MM.1S (cell line): ENCODE measurements at places on chromosomes 7 and 10.

DNA sequence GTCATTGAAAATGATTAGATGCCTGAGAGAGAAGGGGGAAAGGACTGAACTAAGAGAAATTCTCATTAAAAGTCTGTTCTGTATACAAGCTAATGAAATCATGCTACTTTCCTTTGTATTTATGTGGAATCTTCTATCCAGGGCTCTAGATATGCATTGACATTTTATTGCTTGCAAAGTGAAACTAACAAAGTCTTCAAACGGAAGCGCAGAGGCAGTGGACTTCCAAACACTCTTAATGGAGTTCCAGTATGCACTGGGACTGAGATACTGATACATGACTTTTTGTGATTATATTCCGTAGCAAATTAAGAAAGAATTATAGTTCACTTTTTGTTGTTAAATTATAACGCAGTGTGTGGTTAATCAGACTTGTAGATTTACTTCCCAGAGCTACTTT, 166.8 kb upstream of the TBX20 start:
- H3K4me1 ChIP-seq: peaks cover 6% of the 10 kb centered on the region; the same call in 1 of the 2 replicates
- H3K27me3 ChIP-seq: no peaks in the 10 kb centered on the region
- no peaks in the 10 kb centered on the region for H3K36me3 ChIP-seq
- H3K4me3 ChIP-seq: peak overlapping the region; percentile 10; the same call in 1 of the 2 replicates
- H3K27ac ChIP-seq: no peak overlapping the region

DNA sequence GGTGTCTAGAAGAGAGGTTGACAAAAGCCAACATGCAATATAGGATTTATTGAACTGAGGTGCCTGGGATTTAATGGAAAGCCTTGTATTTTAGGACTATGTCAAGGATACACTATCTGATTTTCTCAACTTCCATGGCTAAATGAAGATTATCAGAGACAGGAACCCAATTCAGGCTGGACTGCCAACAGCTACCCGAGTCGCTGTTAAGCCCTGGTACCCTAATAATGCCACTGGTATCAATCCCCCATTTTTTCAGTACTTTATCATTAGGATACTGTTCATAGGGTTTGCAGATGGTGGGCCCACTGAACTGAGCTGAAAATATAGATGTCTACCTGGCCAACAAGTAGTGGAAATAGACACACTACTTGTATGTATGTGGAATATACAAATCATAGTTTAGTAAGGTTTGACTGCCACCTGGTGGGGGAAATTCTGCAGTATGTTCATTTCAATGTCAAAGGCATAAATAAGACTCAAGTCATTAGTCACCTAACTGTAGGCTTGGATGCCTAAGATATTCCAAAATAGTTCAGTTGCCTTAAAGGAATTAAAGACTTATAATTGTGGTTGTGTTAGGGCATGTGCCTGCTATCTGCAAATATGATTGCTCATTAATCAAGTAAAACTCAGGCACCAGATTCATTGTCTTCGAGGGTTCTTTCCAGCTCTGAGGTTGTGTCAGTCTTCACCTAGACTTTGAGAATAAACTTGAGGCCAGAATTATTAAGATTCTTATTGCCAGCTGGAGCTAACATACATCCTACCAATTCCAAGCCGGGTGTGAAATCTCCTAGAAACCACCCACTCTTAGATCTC, 34.1 kb upstream of the NOBOX start:
- no peak overlapping the region for H3K27ac ChIP-seq
- peak; percentile 67 for DNase-seq
- H3K36me3 ChIP-seq: no peaks in the 10 kb centered on the region
- no peaks in the 10 kb centered on the region for H3K4me1 ChIP-seq
- no peak overlapping the region for H3K4me3 ChIP-seq
- no peaks in the 10 kb centered on the region for H3K27me3 ChIP-seq

GRCh38 chr7:18087687-18088078, 60.0 kb upstream of the PRPS1L1 start:
- H3K4me3 ChIP-seq: no peak overlapping the region
- no peak overlapping the region for H3K27ac ChIP-seq
- no peak for DNase-seq
- no peaks in the 10 kb centered on the region for H3K27me3 ChIP-seq

DNA sequence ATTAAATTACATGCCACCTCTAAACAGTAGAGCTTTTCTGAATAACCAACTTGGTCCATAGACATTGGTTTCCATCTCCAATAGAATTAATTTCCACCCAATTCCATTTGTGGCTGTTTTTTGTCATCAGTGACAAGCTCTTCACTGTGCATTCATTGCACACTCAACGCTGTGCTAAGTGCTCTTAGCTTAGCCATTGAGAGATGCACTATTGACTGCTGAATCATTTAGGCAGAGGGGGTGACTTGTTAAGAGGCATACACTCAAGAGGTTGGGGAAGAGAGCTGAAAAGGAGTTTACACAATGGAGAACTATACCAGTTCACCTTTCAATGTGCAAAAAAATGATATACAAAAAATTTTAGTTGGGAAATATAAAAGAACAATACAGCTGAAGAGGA, 31.9 kb upstream of the CBLL1 start:
- DNase-seq: no peak
- H3K27me3 ChIP-seq: no peaks in the 10 kb centered on the region
- H3K36me3 ChIP-seq: no peaks in the 10 kb centered on the region

DNA sequence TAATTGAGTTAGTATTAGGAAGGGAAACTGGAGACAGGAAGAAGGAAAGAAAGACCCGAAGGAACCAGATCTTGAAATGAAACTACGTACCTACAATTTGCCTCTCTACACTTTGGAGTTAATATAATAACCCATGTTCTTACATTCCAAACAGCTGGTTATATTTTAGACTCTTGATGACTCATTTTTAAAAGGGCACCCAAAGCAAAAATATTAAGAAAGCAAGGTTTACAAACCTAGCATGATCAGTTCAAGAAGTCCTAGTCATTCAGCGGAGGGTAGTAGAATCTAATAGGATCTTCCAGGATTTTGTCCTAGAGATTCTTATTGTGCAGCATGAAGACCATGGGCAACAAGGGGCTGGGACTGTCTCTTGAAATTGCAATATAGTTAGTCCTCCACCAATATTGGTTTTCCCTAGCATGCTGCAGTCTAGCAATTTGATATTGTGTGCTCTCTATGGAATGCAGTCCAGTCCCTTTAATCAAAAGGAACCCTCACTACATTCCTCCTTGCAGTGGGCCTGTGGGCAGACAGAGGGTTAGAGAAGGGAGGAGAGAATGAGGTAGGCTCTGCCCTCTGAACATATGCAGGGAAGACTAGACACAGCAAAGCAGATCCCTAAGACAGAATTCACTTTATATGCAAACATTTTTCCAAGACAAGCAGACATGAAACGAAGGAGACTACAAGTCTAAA, 230.3 kb downstream of the INHBA start:
- H3K4me3 ChIP-seq: no peak overlapping the region
- H3K36me3 ChIP-seq: no peaks in the 10 kb centered on the region
- DNase-seq: no peak
- H3K27me3 ChIP-seq: no peaks in the 10 kb centered on the region
- H3K27ac ChIP-seq: no peak overlapping the region
- no peaks in the 10 kb centered on the region for H3K4me1 ChIP-seq

- no peak for DNase-seq
- H3K36me3 ChIP-seq: no peaks in the 10 kb centered on the region
- H3K27me3 ChIP-seq: no peaks in the 10 kb centered on the region
- no peak overlapping the region for H3K27ac ChIP-seq
- H3K4me1 ChIP-seq: no peaks in the 10 kb centered on the region
These were observed 31.9 kb downstream of the LIPJ start for GRCh38 chr10:88618496-88618895.

- no peak overlapping the region for H3K27ac ChIP-seq
- no peak overlapping the region for H3K4me3 ChIP-seq
- no peaks in the 10 kb centered on the region for H3K36me3 ChIP-seq
- H3K4me1 ChIP-seq: no peaks in the 10 kb centered on the region
These were observed 239.5 kb upstream of the FOXP2 start for GRCh38 chr7:114175125-114175524.

- no peak for DNase-seq
- H3K36me3 ChIP-seq: no peaks in the 10 kb centered on the region
- no peaks in the 10 kb centered on the region for H3K27me3 ChIP-seq
- H3K27ac ChIP-seq: no peak overlapping the region
These were observed 24.7 kb upstream of the MTPAP start for GRCh38 chr10:30373596-30374327.

DNA sequence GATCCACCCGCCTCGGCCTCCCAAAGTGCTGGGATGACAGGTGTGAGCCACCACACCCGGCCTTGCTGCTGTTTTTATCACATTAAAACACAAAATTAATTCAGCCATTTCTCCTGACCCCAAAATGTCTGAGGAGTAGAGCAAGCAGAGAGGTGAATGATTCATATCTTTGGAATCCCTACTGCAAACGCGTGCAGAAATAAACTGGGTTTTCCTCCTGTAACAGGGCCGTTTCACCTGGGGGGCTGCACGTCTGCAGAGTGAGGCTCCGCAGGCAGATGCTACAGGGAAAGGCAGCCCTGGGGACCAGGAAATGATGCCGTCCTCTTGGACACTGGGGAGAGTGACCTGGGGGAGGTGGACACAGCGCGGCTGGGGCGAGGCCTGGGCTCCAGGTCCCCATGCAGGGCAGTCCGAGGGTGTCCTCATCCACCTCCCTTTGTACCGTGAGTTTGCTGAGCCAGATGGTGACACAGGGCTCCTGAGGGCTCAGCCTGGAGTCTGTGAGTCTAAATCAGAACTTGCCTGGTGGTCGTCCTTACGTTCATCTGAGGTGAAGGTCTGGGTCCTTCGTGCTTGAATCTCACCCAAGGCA, 41.9 kb downstream of the PDGFA start:
- no peaks in the 10 kb centered on the region for H3K4me1 ChIP-seq
- DNase-seq: no peak
- H3K36me3 ChIP-seq: no peaks in the 10 kb centered on the region
- H3K27me3 ChIP-seq: no peaks in the 10 kb centered on the region

DNA sequence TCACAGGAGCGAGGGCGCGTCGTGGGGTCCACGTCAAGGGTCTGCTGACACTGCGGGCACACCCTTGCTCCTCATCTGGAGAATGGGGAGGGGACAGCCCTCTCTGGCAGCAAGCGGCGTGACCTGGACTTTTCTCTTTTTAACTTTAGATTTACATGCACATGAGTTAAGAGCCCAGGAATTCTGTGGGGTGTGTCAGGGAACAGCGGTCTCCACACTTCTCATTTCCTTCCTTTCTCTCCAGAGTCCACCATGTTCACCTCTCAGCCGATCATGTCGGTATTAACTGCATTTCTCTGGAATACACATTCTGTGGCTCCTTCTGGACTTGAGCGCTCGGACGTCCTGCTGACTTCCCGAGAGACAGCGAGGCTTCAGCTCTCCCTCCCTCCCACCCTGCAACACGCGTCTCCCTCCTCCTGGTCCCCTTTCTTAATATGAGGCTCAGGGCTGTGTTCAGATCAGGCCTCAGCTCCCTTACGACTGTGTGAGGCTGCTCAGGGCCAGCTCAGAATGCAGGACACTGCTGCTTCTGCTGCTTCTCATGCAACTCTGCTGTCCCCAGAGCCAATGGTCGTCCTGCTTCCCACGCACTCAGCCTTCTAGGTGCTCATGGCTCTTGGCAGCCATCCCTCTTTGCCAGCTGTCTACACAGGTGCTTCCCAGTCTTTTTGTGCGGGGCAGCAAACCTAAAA, 261.3 kb downstream of the ELFN1 start:
- no peak overlapping the region for H3K4me3 ChIP-seq
- no peaks in the 10 kb centered on the region for H3K4me1 ChIP-seq
- no peaks in the 10 kb centered on the region for H3K36me3 ChIP-seq
- H3K27me3 ChIP-seq: no peaks in the 10 kb centered on the region

DNA sequence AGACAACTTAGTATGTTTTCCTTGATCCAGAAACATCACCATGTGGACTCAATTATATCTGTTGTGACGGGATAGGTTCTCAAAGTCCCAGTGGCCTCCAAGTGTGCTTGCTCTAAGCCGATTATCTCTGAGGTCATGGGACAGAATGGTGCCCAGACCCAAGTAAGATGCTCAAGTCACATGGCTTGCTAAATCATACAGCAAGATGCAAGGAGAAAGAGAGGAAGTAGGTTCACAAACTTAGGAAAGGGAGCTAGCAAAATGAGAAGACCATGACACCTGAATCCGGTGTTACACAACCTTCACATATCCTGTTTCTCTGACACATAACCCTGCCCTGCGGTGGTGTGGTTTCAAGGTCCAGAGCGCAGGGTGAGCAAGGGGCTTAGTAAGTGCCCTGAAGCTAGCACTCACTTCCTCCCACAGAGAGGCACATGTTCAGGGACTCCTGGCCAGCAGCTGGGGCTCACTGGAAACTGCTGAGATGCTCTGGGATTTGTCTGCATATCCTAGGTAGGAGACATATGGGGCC, 590.9 kb upstream of the ANKRD30A start:
- H3K36me3 ChIP-seq: no peaks in the 10 kb centered on the region
- no peaks in the 10 kb centered on the region for H3K27me3 ChIP-seq
- no peak overlapping the region for H3K4me3 ChIP-seq
- no peak overlapping the region for H3K27ac ChIP-seq
- H3K4me1 ChIP-seq: no peaks in the 10 kb centered on the region
- DNase-seq: peak; percentile 67

DNA sequence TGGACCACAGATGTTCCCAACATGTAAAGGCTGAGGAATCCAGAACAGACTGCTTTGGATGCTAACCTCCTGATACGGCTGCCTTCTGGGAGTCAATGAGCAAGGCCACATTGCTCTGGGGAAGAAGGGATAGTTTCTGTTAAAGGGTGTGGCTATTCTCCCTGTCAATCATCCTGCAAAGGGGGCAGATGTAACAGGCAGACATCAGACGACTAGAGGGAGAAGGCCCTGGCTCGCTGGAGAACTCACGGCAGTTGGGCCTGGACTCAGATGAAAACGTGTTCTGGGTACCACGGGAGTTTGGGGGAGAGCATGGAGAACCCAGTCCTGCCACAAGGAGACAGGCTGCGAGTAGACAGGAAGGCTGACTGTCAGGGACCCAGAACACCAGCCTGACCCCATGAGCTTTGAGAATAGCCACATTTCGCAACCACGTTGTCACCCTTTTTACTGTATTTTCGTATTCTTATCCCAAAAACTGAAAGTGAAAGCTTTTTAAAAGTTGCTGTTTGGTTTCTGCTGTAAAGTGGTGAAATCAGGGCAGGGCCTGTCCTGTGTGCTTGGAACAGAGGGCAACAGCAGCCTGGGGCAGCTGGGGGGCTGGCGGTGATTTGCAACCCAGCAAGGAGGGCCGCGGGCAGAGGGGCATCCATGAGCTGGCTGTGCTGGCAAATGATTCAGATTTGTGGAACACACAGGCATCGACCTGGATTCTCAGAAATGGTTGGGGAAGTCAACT, 95.3 kb downstream of the MYOF start:
- H3K36me3 ChIP-seq: no peaks in the 10 kb centered on the region
- peak; percentile 18 for DNase-seq
- H3K4me1 ChIP-seq: no peaks in the 10 kb centered on the region; the same call in 1 of the 2 replicates

GRCh38 chr10:132600416-132600815, 62.8 kb downstream of the INPP5A start:
- no peak for DNase-seq
- no peak overlapping the region for H3K4me3 ChIP-seq
- H3K27ac ChIP-seq: no peak overlapping the region
- no peaks in the 10 kb centered on the region for H3K4me1 ChIP-seq
- H3K27me3 ChIP-seq: peaks cover 3% of the 10 kb centered on the region; the same call in 1 of the 2 replicates

- no peak overlapping the region for H3K4me3 ChIP-seq
- no peak overlapping the region for H3K27ac ChIP-seq
- 0 out of 2 replicates have a peak, but pooled peaks cover 3% of the 10 kb centered on the region for H3K4me1 ChIP-seq
- no peak for DNase-seq
- no peaks in the 10 kb centered on the region for H3K36me3 ChIP-seq
These were observed 58.7 kb upstream of the ANTXRL start for GRCh38 chr10:46227936-46228562.

- no peaks in the 10 kb centered on the region for H3K27me3 ChIP-seq
- no peaks in the 10 kb centered on the region for H3K36me3 ChIP-seq
- no peak for DNase-seq
- H3K4me1 ChIP-seq: no peaks in the 10 kb centered on the region
These were observed 47.8 kb upstream of the GDF10 start for GRCh38 chr10:47252093-47252780.
